ENCODE measurements at places on chromosomes 7 and 10. TPM values are rescaled to one million over a fixed set of nuclear protein-coding genes. Genes with fewer than 3 reads are reported as not detected.

DNA sequence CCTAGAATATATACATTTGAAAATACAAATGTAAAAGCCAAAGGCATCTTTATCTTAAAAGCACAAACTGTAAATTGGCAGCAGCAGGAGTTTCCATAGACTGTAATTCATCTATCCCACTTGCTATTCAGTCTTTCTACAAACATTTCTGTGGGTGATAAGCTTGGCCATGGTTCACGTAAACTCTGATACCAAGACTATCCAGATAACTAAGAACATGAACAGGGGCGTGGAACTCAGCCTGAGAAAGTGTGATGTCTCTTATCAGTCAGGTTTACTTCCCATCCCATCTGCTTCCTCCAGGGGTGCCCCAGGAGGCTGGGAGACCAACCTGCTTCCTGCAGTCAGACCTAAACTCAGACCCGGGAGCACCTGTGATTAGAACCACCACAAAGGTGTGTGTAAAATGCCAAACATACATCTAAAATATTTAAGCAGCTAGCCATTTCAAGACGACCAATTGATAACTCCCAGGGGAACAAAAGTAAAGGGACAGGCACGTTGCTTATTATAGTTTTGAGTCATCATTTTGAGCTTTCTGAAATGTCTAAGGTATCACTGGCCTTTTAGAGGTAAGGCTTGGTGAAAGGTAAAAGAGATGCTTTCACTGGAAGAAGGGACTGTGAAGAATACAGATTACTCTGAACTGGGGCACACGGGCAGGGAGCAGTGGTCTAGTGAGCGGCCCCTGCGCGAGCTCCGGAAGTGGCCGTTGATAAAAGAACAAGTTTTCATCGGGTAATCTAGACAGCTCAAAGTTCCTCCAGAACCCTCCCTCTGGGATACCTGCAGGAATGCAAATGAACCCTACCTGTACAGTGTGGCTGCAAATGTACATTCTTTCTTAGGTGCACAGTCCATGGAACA is 51.5 kb downstream of the RSU1 start:
- no peak overlapping the region for H3K27ac ChIP-seq
- no peak overlapping the region for H3K4me3 ChIP-seq
- H3K4me1 ChIP-seq, result peaks cover 7% of the 10 kb centered on the region
- DNase-seq, result no peak
- peaks cover 10% of the 10 kb centered on the region for H3K36me3 ChIP-seq

DNA sequence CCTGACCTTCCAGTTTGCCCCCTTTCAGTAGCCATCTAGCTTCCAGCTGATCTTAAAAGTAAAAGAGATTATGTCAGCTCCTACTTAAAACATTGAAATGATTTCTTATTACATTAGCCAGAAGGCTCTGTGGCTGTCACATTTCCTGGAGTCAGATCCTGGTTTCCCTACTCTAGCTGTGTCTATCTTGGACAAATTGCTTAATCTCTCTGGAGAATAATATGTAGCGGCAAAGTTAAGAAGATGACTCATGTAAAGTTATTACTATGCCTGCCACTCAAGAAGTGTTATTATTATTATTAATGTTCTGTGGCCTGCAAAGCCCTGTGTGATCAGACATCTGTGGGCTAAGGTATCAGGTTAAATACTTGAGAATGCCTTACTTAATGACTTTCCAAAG is 107.2 kb downstream of the RUNDC3B start:
- H3K4me3 ChIP-seq, result no peak overlapping the region
- peaks cover 3% of the 10 kb centered on the region for H3K27me3 ChIP-seq
- H3K4me1 ChIP-seq, result no peaks in the 10 kb centered on the region
- peaks cover 1% of the 10 kb centered on the region for H3K36me3 ChIP-seq
- no peak for DNase-seq

GRCh38 chr7:157718303-157719007 is 381.7 kb downstream of the DNAJB6 start:
- no peak overlapping the region for H3K4me3 ChIP-seq
- no peaks in the 10 kb centered on the region for H3K27me3 ChIP-seq
- H3K4me1 ChIP-seq, result no peaks in the 10 kb centered on the region
- H3K36me3 ChIP-seq, result no peaks in the 10 kb centered on the region

The CPA2 gene
- not detected for total RNA-seq

DNA sequence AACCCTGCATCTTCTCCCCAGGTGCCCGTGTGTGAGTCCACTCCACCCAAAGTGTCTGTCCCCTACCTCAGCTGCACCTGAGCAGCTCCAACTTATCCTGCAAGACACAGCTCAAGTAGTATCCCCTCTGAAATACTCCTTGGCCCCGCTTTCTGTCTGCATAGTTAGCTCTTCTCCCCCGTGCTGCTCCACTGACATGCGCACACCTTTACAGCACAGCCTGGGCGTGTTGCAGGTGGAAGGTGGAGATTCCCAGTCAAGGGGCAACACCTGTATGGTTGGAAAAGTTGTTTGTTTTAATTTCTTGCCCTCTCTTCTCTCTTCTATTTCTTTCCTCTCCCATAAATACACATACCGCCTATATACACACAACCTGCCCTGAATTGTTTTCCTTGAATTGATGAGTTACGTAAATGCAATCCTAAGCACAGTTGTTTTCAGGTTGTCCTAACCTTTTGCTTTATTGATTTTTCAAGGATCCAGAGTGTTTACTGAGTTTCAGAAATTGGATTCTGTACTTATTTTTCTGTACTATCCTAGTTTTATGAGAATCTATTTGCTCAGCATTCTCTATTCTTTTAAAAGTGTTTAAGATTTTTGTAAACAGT is 14.9 kb downstream of the MET start:
- H3K27me3 ChIP-seq, result peaks cover 13% of the 10 kb centered on the region
- H3K27ac ChIP-seq, result no peak overlapping the region
- no peaks in the 10 kb centered on the region for H3K36me3 ChIP-seq
- H3K4me1 ChIP-seq, result no peaks in the 10 kb centered on the region
- no peak for DNase-seq

GRCh38 chr10:101452176-101452575 is 98.2 kb downstream of the BTRC start:
- peaks cover 9% of the 10 kb centered on the region for H3K4me1 ChIP-seq
- DNase-seq, result no peak
- no peak overlapping the region for H3K27ac ChIP-seq
- no peaks in the 10 kb centered on the region for H3K36me3 ChIP-seq

The LIPJ gene
- 0.17 TPM for total RNA-seq

The STAG3 gene
- 38.8 TPM for total RNA-seq
